ENCODE measurements at places on chromosomes 2 and 18.

DNA sequence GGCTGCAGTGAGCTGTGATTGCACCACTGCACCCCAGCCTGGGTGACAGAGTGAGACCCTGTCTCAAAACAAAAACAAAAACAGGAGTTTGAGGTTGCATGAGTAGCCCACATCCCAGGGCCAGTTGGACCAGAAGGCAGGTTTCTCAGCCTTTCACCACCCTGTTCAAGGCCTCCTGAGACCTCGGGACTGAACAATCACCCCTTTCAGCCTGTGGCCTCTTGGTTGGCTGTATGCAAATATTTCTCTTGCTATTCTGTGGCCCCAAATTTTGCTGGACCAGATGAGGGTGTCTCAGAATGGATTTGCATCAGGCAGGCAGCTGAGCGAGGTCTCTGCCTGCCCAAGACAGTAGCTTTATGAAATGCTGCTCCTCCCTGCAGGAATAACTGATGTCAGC is 56.9 kb downstream of the DPYSL5 start:
- no peak for DNase-seq

GRCh38 chr2:73987109-73987947 is 2.6 kb downstream of the TET3 start:
- peak; percentile 74 for DNase-seq

DNA sequence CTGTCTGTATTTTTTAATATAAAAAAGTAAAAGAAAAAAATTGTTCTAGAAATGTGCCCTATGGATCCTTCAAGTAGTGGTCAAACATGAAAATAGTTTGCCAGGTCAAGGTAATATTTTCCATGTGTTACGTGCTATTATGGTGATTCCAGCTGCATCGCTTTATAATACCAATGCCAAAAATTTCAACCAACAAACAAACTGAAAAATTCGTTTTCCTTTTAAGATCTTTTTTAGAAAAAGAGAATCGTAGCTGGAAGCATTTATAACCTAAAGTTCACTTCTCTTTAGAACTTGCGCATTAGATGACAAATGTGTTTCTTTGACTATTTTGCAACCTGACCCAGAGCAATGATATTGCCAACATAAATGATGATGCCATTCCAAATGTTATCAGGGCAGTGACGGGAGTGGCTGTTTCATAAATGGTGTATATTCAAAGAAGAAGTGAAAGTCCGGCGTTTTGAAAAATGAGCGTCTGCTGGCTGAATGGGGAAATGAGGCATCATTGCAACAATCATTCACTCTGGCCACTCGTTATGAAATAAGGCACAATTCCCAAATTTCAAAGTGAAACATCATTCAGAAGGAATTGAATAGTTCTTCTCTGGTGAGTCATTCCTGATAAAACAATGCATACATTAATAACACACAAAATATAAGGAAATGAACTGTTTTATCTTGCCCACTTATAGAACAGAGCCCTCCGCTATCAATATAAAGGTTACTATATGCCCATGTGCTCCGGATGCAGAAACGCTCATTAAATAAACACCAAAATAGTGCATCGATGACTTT is 297.4 kb downstream of the TGIF1 start:
- DNase-seq: no peak

DNA sequence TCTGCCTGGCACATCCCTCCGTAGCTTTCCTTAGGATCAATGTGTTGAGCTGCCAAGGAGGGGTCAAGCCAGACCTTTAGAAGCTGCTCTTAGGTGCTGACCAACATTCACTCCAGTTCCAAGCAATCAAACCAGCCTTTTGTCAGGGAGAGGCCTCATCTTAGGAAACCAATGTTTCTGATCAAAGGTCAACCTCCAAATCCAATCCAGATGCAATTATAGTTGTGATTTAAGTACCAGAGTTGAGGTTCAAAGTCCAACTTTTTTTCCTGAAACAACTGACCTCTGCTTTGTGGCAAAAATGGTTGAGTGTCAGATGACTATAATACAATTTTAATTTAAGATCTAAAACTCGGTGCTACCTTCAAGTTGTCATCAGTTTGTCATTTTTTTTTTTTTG is 303.4 kb downstream of the ALK start:
- DNase-seq: no peak

DNA sequence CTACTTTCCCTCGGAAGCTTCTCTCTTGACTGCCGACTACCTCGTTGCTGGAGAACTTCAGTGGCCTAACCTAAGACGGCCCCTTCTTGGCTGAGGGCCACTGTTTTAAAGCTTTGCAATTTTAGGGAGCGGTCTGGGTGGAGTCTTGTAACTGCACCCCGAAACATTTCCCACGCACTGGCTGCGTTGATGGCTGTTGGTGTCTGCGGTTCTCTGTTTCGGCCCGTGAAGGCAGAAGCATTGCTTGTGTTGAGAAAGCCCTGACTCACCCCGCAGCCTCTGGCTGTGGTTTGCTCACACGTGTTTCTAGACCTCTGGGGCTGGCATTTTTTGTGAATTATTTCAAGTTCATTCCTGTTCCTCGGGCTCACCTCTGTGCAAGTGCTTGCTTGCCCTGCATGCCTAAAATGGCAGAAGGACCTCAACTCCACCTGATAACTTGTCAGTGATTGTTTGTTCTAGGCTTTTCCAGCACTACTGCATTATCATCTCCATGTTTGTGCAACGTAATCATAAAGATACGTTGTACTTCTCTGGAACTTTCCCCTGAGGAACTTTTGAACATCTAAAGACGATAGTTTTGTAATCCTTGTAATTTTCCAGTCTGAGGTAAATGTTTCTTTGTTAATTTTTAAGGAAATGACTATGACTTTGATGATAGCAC is 94.2 kb upstream of the DLX2 start:
- DNase-seq: no peak

DNA sequence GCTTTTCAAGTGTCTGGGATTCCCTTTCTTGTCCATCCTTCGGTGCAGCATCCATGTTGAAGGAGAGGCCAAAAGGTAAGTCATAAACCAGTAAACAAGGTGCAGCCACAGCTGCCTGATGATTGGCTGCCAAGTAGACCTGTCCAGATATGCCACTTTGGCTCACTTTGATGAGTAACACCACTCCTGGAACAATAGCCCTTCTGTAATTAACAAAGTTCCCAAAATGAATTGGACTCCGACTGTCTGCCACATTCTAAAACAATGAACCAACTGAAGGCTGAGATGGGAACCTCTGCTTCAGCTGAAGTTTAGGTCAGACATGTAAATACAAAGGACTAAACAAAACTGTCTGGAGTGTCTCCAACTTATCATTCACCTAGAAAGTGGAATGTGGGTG is 82.2 kb upstream of the LGALSL start:
- no peak for DNase-seq

DNA sequence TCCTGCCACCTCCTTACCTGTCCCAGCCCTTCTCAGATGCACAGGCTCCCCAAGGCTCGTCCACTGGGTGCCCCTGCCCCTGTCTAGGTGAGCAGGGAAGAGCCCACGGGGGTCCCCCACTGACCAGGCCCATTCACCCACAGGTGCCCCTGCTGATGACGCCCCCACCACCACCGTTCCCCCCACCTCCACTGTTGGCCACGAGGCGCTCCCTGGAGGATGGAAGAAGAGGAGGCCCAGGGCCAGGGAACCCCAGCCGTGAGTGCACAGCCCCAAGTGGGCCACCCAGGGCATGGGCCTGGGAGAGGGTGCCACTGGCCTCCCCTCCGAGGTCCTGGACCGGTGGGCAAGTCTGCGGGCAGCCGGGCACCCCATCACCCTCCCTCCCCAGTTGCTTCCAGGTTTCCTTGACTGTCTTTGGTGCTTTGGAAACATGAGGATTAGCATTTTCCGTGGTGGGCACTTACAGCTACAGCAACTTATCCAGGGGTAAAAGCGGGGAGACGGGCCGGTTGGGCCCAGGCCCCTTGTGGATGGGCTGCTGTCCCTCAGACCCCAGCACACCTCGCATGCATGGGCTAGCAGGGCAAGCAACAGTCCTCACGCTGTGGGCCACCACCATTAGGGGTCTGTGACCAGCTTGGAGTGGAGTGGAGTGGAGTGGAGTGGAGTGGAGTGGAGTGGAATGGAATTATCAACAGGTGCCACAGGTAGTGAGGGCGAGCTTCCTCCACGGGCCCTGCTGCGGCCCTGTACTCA is 13.2 kb upstream of the KLHL30 start:
- DNase-seq: no peak

DNA sequence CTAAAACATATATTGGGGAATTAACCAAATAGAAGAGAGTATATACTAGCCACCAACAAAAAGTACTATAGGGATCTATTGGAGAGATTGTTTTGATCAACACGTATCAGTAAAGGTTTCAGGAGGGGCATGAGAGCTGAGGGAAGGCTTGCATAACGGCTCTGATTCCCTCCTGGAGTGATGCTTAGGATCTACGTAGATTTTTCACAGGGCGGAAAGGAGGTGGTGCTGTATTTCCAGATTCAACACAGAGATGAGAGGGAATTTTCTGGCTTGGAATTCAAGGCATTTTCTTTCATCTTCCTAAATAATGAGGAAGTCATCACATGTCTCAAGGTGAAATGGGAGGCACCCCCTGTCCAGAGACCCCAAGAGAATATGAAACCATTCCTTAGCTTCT is 443.8 kb downstream of the CMPK2 start:
- no peak for DNase-seq

DNA sequence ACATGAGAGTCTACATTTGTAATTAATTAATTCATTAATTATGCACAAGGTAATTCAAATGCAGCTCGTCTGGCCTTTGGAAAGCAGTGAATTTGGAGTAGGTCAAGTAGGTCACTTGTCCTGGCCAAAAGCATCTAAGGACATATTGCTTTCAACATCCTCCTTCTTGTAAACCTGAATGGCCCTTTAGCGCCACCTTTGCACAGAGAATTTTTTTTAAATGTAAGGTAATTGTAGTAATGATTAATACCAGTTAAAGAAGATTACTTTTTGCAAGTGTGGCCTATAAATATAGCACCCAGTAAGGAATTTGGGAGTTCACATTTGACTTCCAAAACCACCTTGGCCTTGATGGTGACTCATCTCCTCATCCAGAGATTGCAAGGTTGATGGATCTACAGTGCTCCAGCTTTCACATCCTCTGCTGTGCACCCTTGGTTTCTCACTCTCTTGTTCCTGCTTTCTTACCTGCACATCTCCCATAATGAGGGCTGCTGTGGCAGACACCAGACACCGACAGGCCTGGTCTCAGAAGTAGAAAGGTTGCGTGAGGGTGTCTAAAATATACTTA is 481.7 kb downstream of the TGIF1 start:
- no peak for DNase-seq

- DNase-seq: no peak
Measured at GRCh38 chr2:239470151-239470900, 69.5 kb upstream of the HDAC4 start.

GRCh38 chr18:22977847-22978701 is 44.9 kb downstream of the RBBP8 start:
- DNase-seq: no peak

- no peak for DNase-seq
Measured at GRCh38 chr2:74836675-74837401, 2.9 kb downstream of the HK2 start.

GRCh38 chr2:161136696-161137324 is 23.4 kb upstream of the TANK start:
- DNase-seq: peak; percentile 59

- peak; percentile 64 for DNase-seq
Measured at GRCh38 chr18:3044931-3045698, 32.2 kb upstream of the LPIN2 start.

DNA sequence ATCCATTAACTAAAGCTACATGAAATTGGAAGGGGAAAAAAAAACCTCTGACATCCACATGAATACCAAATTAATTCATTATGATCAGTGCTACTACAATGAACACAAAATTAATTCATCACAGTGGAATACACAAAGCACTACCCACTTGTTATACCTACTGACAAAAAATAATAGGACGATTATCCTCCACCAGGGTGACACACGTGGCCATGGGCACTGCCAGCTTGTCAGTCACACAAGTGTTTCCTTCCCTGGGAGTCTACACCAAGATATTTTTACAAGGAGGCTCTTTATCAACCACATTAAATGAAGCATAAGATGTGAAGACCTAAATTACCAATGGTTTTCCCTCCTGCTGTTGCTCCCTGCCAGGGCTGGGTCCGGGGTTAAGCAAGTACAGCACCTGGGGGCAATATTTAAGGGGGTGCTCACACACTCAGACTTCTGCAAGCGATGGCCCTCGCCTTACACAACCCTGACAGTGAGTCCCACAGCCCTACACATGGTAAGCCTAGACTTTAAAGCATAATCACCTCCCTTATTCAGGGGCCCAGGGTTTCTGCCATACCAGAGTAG is 90.1 kb downstream of the TCF4 start:
- no peak for DNase-seq
